Stimulated activated memory B cell treated with anti-CD40 and anti-IgM and Interleukin-4, amounts not matched to agents 10 μg/mL and 1 μg/mL and 100 μg/mL, for 72 hours (primary cell): ENCODE measurements at places on chromosomes 6 and 20.

DNA sequence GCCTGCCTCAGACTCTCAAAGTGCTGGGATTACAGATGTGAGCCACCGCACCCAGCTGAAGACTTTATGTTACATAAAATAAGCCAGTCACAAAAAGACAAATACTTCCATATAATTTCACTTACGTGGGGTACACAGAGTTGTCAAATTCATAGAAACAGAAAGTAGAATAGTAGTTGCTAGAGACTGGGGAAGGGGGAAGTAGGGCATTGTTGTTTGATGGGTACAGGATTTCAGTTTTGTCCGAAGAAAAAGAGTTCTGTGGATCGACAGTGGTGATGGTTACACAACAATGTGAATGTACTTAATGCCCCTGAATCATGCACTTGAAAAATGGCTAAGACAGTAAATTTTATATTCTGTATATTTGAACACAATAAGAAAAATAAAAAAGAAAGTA is 41.6 kb upstream of the ANKEF1 start:
- no peak for ATAC-seq

- ATAC-seq, result peak; percentile 25
Observed at GRCh38 chr20:50724851-50725723, 6.3 kb upstream of the PARD6B start.

- ATAC-seq, result no peak
Observed at GRCh38 chr6:69945192-69945591, 78.8 kb downstream of the COL19A1 start.

GRCh38 chr6:3228046-3228671 is 706 bp upstream of the TUBB2B start:
- ATAC-seq, result no peak

DNA sequence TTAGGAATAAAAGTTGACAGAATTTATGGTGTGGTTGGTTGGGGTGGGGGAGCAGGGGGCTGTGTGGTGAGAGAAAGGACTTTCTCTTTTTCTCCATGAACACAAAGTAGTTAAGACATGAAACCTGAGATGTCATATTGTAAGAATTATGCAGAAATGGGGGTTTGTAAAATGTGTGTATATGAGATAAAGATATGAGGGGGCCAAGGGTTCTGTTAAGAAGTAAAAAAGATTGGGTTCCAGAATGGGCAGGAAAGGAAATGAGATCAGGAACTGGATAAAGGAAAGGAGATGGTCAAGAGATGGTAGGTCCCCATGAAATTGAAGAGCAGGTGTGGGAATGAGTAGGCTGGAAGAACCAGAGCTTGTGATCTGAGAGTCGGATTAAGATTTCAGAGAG is 9.7 kb downstream of the RNF146 start:
- ATAC-seq, result no peak

GRCh38 chr20:1844325-1845162 is 50.7 kb upstream of the SIRPA start:
- peak; percentile 99 for ATAC-seq

DNA sequence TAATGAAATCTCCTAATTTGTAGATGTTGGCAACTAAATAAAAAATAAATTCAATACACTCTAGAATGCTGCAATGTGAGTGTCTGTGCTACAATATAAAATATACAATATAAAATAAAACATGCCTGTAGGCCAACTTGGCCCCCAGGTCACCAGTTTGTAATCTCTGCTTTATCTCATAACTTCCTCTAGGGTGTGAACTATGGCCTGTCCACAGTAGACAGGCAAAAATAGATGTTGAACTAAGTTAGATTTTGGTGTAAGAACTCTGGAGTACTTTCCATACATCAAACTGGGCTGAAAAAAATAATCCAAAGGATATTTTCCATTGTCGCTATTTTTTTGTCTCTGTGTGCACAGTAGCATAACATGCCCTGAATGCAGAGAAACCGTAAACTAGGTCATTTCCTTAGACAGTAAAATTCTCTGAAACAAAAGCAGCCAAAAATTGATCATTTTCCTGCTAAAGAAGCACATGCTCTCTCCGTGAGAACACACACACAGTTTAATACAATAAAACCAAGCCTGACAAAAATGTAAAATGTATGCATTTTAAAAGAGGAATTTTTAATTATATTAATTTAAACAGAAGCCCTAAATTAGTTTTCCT is 98.5 kb upstream of the ZFP64 start:
- no peak for ATAC-seq

GRCh38 chr6:119119989-119120388 is 41.5 kb upstream of the FAM184A start:
- no peak for ATAC-seq

DNA sequence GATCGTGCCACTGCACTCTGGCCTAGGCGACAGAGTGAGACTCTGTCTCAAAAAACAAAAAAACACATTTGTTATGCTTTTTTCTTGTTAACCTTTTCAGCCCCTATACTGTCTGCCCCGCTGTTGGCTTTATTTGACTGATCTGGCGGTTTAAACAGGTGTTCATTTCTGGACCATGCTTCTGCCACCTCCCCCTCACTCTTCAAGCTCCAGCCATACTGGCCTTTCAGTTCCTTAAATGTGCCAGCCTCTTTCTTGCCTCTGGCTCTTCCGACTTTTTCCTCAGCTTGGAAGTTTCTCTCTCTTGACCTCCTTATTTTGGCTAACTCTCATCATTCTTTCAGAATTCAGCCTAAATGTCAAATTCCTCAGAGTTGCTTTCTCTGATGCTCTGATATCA is 35.2 kb upstream of the TXLNB start:
- ATAC-seq, result peak; percentile 82

- no peak for ATAC-seq
Observed at GRCh38 chr6:138416206-138416605, 12.2 kb downstream of the HEBP2 start.

GRCh38 chr6:25794784-25795183 is 37.1 kb downstream of the SLC17A1 start:
- no peak for ATAC-seq

- no peak for ATAC-seq
Observed at GRCh38 chr6:110619275-110619908, 143.0 kb upstream of the SLC22A16 start.

DNA sequence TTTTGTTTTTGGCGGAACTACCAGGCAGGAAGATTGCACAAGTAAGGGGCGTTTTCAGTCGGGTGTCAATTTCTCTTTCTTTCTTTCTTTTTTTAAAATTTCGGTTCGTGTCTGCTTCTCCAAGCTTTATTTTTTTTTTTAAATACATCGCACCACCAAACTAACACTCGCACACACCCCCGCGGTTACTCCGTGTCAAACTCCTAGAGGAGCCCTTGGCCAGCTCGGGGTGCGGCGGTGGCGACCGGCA is 338 bp downstream of the UTRN start:
- ATAC-seq, result no peak

DNA sequence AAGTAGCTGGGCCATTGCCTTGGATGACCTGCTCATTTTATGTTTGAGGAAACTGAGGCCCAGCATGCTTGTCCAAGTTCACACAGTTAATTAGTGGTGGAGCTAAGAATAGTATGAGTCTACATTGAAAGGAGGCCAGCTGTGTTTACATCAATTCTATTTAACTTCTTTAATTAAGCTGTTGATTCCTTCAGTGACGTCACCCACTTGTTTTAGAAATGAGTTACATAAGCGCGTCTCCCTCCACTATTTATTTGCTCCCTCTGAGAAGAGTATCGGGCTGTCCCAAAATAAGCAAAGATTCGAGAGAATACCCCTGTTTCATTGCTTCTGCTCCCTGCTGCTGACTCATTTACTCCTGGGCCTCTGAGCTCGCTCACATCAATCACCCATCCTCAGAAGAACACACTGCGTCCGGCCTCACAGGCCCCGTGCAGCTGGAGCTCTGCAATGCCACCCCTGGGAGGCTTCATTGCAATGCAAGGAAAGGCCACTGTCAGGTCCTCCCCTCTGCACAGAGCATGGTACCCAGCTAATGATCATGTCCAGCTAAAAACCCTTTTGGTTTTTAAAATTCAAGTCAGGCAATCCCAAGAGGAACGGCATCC is 74.8 kb upstream of the BMP2 start:
- no peak for ATAC-seq

- ATAC-seq, result no peak
Observed at GRCh38 chr20:49666911-49667310, 46.8 kb downstream of the B4GALT5 start.

GRCh38 chr6:163180874-163181541 is 233.5 kb upstream of the QKI start:
- ATAC-seq, result no peak

- ATAC-seq, result no peak
Observed at GRCh38 chr6:27049863-27050781, 197.4 kb upstream of the PRSS16 start.

GRCh38 chr6:117555882-117556498 is 46.3 kb downstream of the GOPC start:
- ATAC-seq, result no peak

DNA sequence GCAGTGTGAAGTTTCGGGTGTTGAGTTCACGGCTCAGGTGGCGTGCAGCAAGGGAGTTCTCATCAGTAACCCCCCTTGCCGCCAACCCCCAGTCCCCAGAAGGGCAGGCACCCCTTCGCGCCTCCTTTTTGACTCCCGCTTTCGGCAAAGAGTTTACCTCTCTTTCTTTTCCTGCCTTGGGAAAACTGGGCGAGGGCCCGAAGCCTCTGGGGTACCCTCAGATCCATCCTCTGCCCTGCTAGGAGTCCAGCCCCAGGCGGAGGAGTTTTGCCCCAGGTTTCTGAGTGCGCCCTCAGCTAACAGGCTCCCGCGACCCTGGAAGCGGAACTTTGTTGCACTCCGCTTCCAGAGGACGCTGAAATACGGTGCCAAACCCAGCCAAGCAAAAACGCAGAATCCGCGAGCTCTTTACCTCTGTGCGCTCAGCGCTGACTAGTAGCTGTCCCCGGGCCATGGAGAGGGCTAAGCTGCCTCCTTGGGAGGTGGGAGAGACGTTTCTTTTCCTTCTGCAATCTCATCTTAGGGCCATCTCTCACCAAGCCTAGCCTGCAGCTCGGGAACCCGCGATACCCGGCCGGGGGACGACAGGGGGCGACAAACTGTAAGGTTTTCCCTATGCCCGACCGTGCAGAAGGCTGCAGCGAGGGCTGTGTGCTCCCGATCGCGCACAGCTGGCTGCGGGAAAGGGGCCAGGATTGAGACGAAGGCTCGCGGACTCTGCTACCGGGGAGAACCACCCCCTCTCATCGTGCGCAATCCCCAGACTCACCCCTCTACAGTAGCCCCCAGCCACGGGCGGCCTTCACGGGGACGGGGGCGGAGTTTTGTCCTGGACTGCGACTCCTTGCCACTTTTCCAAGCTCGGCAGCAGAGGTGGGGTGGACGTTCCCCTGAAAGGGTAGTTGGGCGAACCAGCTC is 2.7 kb upstream of the PAX1 start:
- ATAC-seq, result no peak

DNA sequence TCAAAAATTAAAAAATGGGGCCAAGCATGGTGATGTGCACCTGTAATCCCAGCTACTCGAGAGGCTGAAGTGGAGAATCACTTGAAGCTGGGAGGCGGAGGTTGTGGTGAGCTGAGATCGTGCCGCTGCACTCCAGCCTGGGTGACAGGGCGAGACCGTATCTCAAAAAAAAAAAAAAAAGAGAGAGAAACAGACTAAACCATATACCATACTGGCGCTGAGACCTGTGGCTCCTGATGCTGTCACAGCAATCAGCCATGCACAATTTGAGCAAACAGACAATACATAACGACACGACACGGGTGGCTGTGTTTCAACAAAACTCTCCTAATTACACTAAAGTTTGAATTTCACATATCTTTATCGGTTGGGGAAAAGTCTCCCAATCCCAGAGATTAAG is 14.9 kb upstream of the CBFA2T2 start:
- ATAC-seq, result no peak

DNA sequence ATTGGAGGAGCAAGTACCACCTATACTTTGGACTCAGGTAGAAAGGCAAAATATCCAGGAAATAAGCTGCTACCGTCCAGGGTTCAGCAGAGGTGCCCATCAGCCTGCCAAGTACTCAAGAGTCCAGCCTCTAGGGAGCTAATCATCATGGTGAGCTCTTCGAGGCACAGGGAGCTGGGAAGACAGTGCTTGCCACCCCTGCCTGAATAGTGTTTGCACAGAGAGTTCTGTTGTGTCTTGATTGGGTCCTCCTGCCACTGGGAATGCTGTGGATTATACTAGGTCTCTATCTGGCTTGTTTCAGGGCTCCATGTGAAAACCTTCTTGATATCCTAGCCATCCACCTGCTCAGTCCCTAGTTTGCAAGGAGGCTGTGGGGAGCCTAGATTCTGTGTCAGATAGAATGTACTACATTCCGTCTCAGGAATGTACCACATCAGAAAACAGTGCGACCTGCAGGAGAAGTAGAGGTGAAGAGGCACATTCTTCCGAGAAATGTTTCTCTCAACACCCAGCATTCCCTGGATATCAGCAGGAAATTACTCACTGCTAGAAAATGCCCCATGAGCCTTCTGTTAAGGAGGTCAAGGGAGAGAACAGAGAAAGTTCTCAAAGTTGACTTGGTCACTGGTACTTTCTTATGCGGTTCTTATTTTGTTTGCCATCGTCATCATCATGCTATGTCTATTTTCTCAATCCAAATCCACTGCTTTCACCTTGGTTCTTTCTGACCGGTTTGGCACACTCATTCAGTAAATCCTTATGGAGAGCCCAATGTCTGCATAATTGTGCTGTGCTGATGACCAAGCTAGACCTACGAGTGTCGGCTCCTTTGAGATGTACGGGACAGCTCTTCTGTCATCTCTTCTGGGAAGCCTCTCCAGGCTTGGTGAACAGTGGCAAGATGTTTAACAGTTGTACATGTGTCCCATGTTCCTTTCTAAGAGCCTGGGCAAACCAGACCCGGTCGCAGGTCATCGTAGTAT is 30.7 kb downstream of the PTPN1 start:
- peak; percentile 13 for ATAC-seq

GRCh38 chr6:31687321-31687720 is 6.5 kb upstream of the LY6G5C start:
- no peak for ATAC-seq

DNA sequence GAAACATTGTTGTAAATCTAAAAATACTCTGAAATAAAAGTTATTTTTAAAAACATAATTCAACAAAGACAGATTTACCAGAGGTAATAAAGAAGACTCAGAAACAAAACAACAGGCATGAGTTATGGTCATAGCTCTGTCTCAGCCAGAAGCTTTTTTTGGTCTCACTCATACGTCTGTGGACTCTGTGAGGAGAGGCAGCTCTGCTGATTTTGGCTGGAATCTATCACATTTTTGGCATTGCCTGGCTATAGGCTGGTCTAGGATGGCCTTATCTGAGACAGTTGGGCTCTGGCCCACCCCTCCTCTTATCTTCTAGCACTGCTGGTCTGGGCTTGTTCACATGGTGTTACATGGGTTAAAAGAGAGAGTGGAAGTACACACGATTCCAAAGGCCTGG is 514.0 kb upstream of the BTBD3 start:
- ATAC-seq, result no peak

- ATAC-seq, result peak; percentile 86
Observed at GRCh38 chr20:4794846-4795245, 73.1 kb downstream of the PRND start.
